Activated T-cell treated with anti-CD3 and anti-CD28 coated beads for 24 hours (primary cell): ENCODE measurements at places on chromosomes 6 and 20.

DNA sequence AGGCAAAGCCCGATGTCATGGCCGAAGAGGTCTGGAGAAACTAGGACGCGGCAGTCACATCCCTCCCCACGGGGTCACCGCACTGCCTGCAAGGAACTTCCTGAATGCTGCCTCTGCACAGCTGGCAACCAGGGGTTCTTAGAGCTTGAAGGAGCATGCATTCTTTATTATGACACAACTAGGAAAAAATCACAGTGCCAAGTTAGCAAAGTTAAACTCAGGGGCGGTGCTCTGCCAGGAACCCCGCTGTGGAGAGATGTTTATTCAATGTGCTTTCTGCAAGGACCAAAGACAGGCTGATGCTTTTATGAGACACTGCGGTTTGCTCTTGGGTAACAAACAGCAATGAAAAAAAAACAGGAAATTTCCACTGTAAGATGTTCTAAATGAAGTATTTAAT, 287.3 kb upstream of the FOXQ1 start:
- DNase-seq: no peak

DNA sequence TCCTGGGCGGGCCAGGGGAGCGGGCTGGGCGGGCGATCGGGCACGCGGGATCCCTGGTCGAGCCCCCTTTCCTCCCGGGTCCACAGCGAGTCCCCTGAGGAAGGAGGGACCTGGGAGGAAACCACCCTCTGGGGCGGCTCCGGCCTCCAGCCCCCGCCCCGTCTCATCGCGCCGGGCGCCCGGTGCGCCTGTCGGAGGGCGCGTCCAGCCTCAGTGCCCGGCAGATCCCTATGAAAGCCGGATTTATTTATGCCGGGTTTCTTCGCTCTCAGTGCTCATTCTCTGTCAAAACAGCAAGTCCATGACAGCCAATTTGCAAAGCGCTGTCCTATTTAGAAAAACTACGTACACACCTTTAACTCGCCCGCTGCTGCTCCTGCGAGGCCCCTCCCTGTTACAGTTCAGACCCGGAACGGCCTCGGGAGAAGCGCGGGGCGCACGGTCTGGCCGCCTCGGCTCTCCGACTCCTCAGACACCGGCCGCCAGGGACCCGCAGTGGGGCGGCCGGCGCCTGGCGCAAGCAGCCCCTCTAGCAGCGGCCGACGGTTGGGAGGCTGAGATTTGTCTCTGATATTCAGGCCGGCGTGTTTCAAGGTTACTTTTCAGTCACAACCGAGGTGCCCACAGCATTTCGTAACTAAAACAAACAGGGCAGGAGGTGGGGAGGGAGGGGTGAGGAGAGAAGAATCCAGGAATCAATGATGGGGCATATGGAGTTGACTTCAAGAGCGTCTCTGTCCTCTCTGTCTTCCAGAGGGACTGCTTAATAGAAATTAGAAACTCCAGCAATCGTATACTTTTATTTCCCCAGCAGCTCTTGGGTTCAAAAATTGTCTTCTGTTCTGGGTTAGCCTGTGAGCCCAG, 782 bp upstream of the FOXA2 start:
- no peak for DNase-seq

GRCh38 chr6:33112148-33112547, 36.4 kb downstream of the HLA-DPB1 start:
- no peak for DNase-seq

- DNase-seq: no peak
These were observed 133.7 kb downstream of the RCAN2 start for GRCh38 chr6:46357591-46357990.

DNA sequence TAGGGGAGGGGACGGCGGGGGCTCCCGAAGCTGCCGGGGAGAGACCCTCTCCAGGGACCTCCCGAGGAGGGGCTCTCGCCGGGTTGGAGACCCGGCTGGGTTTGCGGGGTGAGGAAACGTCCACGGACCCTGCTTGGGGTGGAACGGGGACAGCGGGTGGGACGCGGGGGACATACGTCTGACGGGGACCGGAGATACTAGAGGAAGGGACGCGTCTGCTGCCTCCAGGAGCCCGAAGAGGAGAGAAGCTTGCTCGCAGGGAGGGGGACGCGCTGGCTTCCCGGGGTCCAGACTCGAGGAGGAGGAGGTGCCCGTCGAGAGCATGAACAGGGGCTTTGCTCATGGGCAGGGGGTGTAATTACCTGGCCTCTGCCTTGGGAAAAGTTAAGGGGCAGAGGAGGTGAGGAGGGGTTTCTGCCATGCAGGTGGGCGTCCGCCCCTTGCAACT, 593 bp downstream of the DNMT3B start:
- no peak for DNase-seq

DNA sequence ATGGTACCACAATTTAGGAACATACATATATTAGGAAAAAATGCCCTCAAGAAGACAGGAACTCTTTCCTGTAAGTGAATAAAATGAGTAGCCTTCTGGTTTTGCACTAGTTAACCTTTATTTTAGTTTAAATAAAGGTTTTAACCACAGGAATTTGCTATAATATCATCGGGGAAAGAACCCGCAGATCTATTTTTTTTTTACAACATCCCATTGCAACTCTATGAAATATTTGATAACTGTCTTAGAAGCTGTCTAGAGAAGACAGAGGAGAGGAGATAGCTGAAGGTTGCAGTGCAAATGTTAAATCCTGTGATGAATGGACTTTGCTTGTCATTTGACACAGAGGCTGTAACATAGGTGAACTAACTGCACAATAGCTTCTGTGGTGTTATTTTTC, 69.5 kb downstream of the TINAG start:
- no peak for DNase-seq

- DNase-seq: no peak
These were observed 40.2 kb downstream of the HBS1L start for GRCh38 chr6:135014353-135014832.

DNA sequence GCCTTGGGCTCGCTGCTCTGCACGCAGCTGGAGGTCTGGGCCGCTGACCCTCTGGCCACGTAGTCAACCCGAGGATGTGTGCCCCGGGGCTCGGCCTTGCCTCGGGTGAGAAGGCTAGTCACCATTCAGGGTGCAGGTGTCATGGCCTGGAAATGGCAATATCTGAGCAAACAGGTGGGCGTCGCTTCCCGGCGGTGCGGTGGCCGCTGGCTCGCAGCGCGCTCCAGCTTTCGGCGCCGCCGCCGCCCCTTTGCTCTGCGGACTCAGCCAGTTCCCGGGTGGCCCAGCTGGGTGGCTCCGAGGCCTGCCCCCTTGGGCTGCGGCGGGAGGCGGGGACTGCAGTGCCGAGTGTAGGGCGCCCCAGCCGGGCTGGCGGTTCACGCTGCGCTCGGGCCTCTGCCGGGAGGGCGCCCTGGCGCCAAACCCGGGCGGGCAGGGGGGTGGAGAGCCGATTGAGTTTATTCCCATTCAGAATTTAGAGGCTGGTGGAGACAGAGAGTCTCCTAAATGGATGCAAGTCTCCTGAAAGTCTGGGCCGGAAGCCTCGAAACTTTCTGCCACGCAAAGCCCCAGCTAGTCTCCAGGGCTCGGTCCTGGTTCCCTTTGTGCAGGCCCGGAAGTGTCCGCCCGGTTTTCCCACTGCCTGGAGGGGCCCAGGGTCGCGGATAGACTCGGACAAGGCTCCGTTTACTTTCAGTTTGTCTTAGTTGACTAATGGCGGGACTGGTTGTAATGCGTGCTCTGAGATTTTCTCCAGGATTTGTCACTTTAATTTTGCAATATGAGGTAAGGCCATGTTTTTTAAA, 11.3 kb upstream of the TFAP2A start:
- DNase-seq: no peak

GRCh38 chr6:54252496-54252895, 55.7 kb upstream of the TINAG start:
- DNase-seq: no peak

DNA sequence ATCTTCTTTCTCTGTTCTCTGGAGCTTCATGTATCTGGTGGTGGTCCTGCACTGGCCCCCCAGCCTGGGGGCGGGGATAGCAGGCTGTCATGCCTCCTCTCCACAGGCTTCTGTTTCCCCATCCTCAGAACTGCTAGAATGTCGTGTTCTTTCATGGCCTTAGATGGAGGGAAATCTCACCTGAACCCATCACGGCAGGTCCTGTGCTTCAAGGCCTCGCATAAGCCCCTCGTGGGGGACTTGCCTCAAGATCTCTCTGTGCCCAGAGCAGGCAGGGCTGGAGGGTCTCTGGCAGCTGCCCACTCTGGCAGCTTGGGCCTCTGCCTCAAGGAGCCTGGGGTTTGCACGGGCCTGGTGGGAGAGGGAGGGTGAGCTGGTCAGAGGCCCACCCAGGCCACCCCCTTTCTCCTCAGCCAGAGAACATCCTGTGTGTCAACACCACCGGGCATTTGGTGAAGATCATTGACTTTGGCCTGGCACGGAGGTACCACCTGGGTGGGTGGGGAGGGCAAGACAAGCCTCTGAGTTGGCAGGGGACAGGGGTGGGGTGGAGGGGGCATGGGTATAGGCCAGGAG, 11.3 kb downstream of the MYLK2 start:
- no peak for DNase-seq

DNA sequence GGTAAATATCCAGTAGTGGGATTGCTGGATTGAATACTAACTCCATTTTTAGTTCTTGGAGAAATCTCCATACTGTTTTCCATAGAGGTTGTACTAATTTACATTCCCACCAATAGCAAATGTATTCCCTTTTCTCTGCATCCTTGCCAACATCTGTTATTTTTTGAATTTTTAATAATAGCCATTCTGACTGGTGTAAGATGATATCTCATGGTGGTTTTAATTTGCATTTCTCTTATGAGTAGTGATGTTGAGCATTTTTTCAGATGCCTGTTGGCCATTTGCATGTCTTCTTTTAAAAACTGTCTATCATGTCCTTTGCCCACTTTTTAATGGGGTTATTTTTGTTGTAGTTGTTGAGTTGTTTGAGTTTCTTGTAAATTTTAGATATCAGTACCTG, 253.2 kb downstream of the HAO1 start:
- DNase-seq: no peak

- no peak for DNase-seq
These were observed 19.6 kb upstream of the SERPINB1 start for GRCh38 chr6:2861060-2861821.

- no peak for DNase-seq
These were observed 108.1 kb upstream of the SCP2D1 start for GRCh38 chr20:18705490-18705889.

GRCh38 chr20:19929481-19930145, 87.5 kb upstream of the NAA20 start:
- DNase-seq: no peak

- no peak for DNase-seq
These were observed 39.5 kb upstream of the VAPB start for GRCh38 chr20:58349570-58349969.

GRCh38 chr6:124482071-124482491, 480.2 kb upstream of the RNF217 start:
- no peak for DNase-seq

DNA sequence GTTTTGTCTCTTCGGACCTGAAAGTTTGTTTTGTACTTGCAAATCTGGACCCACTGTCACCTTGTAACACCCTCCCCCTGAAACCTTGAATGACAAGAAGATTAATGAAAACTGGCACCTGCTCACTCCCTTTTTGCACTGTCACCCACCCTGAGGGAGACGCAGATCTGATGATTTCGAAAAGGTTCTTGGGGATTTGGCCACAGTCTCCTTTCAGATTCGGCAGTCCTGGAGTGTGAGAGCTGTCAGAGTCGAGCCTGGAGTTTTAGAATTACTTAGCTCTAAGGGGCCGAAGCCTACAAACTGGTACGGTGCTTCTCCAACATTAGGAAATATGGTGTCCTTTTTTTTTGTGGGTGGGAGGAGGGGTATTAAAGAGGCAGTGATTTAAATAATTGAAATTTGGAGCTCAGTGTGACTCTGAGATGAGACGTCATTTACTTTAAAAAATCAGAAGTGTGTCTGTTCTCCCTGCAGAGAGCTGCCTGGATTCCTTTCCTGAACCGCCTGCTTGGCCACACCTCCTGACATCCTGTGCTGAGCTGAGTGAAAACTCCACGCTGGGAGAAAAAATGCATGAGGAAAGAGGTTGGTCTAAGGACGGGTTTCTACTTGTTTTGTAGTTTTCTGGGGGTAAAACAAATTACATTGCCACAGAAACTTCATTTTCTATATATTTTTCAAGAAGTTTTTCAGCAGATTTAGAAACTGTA, 447.0 kb upstream of the CDH4 start:
- no peak for DNase-seq

- DNase-seq: no peak
These were observed 17.0 kb downstream of the DACT2 start for GRCh38 chr6:168302534-168302933.

DNA sequence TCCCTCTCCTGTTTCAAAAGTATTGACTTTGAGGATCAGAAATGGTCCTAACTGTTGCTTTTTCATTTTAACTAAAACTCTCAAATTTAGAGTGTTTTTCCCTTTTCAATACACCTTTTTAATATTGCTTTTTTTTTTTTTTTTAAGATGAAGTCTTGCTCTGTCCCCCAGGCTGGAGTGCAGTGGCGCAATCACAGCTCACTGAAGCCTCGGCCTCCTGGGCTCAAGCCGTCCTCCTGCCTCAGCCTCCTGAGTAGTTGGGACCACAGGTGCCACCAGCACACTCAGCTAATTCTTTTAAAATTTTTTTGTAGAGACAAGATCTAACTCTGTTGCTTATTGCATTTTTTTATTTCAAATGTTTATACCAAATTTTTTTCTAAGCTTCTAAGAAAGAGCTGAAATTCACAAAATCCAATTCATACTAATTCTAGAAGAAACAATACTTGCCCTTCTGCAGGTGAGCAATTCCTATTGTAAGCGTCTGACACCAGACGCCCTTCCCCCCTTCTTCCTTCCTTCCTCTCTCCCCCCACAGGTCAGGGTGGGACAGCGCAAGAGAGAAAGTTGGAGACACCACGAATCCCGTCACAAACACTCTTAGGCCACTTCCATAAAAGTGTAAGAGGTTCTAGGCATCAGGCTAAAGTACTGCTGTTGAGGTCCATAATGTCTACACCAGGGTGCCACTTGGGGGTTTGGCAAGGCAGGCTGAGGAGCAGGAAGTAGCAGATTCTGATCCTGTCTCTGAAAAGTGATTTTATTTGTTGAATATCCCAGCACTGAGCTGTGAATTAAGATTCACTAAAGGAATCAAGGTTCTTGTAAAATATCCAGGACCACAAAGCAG, 12.8 kb downstream of the DLL1 start:
- no peak for DNase-seq

- no peak for DNase-seq
These were observed 13.2 kb downstream of the CCN2 start for GRCh38 chr6:131937703-131938631.

GRCh38 chr6:13491538-13491937, 4.1 kb upstream of the GFOD1 start:
- no peak for DNase-seq

DNA sequence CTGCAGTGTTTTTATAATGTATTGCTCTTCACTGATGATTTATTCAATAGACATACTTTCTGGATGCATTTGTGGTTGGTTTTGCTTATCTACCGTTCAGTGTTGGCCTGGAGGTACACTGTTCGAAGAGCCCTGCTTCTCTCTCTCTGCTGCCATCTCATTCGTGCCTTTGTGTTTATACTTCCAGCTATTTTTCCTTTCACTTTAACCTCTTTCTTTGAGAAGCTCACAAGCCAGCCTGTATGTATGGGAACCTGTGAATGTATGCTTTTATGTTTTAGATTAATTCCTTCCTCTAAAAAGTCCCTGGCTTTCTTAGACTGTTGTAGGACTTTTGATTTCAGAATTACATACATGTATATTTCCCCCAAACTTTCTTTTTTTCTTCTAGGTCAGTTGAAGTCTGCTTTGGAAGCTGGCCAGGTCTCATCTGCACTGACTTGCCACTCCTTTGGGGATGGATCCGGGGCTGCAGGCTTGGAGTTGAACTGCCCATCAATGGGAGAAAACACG, 83.0 kb downstream of the SCAND1 start:
- DNase-seq: no peak
